ENCODE measurements at places on chromosomes 16 and 17.

GRCh38 chr17:12048843-12049473, 28.3 kb downstream of the MAP2K4 start:
- no peak for DNase-seq

GRCh38 chr16:87854053-87854906, 15.0 kb downstream of the SLC7A5 start:
- DNase-seq = no peak

DNA sequence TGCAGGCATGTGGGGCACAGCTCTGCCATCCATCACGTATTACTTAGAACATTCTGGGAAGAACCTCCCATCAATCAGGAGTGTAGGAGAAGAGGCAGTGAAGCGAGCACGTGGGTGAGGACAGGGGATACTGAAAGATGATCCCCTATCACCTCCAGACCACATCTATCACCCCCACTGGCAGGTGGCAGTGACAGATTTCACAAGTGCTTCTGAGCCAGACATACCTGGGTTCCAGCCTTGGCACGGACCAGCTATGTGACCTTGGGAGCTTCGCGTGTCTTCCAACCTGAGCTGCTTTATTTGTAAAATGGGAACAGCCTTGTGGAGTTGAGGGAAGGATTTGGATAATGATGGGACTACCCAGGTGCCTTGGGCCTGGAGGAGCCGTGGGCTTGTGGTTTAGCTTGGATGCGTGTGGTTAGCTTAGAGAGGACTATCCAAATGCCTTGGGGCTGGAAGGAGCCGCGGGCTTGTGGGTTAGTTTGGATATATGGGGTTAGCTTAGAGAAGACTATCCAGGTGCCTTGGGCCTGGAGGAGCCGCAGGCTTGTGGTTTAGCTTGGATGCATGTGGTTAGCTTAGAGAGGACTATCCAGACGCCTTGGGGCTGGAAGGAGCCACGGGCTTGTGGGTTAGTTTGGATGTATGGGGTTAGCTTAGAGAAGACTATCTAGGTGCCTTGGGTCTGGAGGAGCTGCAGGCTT, 206.4 kb downstream of the ENGASE start:
- DNase-seq = no peak

DNA sequence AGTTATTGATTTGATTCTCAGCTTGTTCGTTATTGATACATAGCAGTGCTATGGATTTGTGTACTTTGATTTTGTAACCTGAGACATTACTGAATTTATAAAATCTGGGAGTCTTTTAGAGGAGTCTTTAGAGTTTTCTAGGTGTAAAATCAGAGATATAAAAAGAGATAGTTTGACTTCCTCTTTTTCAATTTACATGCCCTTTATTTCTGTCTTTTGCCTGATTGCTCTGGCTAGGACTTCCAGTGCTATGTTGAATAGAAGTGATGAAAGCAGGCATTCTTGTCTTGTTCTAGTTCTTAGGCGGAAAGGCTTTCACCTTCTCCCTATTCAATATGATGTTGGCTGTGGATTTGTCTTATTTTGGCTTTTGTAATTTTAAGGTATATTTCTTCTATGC, 106.2 kb downstream of the PHKB start:
- DNase-seq = no peak

DNA sequence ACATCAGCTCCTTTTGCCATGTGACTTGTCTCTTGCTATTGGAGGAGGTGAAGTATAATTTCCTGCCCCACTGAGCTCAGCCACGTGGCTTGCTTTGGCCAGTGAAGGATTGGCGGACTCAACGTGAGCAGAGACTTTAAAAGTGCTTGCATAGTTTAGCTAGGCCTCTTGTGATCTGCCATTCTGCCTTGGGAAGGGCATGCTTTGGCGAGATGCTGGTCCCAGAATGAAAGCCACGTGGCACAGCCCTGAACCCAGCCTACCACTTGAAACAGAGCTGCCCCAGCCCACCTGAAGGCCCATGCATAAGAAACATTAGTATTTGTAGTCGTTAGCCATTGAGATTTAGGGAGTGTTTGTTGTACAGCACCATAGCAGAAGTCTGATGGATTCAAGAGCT, 148.2 kb downstream of the TMEM132E start:
- no peak for DNase-seq

GRCh38 chr17:57132663-57133062, 47.6 kb downstream of the AKAP1 start:
- no peak for DNase-seq

DNA sequence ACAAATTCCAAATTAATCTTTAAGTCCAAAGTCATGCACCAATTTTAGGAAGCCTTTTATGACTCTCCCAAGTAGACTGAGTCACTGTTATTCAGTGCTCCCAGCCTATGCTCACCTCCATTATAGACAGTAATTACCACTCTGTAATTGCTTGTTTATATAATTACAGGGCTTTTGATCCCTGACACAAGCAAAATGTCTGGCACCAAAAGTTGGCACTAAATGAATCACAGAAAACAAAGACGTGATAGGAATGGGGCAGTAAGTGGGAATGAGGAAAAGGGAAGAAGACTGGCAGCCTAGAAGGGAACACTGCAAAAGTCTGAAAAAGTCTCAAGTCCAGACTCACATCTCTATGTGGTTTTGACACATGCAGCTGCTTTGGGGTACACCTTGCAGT, 94.1 kb downstream of the SLC39A11 start:
- no peak for DNase-seq

- DNase-seq = no peak
Observed at GRCh38 chr17:40265337-40265736, 22.3 kb upstream of the CDC6 start.

- peak; percentile 22 for DNase-seq
Observed at GRCh38 chr17:71395901-71396300, 724.9 kb upstream of the SOX9 start.

DNA sequence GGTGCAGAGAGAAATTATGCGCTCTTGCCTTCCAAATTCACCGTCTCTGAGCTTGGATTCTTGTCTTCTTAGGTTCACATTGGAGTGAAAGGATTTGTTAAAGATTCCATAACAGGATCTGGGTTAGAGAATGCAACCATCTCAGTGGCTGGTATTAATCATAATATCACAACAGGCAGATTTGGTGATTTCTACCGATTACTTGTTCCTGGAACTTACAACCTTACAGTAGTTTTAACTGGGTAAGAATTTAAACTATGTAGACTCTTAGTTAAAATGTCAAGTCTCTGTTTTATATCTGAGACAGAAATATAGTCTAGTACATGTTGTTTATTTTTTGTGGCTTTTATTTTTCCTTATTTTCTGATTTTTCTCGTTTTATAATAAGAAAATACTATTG, 42.9 kb downstream of the CPD start:
- no peak for DNase-seq

DNA sequence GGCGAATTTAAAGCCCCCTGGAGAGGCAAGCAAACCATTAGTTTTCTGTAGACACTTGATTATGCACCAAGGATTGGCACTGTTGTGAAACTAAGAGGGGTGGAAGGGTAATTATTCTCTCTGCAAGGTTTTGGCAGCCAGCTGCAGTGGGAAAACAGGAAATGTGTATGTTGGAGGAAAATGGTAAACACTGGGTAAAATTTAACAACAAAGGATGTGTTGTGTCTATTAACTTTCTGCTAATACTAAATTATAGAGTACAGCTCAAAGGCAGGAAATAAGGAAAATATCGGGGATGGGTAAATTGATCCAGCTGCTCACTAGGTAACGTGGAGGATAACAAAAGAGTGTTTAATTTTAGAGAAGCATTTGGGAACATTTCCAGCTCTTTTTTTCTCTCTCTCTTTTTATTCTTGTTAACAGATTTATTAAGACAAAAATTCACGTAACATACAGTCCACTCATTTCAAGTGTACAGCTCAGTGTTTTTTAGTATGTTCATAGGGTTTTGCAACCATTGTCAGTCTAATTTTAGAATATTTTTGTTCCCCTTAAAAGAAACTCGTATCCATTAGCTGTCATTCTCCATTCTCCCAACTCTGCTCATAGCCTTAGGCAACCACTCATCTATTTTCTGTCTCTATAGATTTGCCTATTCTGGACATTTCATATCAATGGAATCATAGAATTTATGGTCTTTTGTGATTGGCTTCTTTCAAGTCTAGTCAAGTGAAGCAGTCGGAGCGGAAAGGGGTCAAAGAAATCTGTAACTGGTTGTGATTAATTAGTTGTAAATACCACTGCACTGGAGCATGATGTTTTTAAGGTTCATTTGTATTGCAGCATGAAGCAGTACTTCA, 41.8 kb downstream of the TANGO6 start:
- no peak for DNase-seq

DNA sequence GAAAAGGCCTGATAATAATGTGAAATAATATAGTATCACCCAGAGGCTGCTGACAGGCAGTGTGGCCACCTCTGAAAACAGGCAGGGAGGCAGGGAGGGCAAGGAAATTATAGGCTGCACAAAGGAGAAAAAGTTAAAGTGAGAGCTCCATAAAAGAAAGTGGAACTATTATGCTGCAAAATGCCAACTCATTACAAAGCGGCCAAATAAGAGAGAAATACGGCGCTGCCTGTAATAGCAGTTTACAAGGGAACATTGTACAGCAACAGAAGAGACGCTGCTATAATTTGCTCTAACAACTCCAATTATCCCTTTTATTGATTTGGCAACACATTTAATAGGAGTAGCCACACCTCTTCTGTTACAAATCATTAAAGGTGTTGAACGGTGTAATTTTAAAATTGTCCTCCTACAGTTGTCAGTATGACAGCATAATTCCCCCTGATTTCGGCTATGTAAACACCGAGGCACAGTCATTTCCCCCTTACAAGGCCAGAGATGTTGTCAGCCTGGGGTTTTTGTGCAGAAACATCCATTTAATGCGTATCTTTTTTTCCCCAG, 120.3 kb downstream of the MRM1 start:
- DNase-seq = no peak
